ENCODE measurements at places on chromosomes 2 and 18.
A peak's percentile ranks its signal among the peaks of the same experiment; 100 is the strongest.

GRCh38 chr2:27496357-27497287 lies at the start of gene GCKR:
GCKR (plus strand) TSS chr2:27496839; CDS start chr2:27496905, 66 bp downstream.
- no peak for DNase-seq

GRCh38 chr2:42890791-42891355 lies 98.5 kb upstream of the HAAO start:
- no peak for DNase-seq

DNA sequence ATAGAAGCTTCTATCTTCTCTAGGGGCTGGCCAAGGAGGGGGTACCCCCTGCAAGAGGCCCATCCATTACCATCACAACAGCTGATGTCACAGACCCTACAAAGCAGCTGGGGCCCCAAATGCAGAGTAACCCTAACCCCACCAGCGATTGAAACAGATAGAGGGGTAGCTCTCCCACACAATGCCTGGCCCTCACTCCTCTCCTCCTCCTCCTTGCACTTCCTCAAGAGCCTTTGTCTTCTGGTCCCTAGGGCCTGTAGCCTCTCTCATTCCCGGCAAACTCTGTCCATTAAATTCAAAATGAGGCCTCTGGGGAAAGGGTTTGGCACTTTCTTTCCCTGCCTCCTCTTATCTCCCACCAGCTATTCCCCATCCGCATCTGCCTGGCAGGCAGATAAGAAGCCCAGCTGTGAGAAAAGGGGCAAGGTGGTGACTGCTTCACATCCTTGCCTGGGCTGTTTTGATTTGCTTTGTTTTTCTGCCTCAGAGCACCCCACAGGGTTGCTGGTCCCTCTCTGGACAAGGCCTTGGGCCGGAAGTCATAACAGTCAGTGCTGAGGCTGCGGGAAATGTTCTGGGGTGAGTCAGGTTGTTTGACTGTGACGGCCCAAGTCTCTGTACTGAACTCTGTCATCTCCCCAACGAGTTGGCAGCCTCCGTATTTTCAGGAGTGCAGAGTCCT lies 26.1 kb upstream of the CYP26B1 start:
- no peak for DNase-seq

DNA sequence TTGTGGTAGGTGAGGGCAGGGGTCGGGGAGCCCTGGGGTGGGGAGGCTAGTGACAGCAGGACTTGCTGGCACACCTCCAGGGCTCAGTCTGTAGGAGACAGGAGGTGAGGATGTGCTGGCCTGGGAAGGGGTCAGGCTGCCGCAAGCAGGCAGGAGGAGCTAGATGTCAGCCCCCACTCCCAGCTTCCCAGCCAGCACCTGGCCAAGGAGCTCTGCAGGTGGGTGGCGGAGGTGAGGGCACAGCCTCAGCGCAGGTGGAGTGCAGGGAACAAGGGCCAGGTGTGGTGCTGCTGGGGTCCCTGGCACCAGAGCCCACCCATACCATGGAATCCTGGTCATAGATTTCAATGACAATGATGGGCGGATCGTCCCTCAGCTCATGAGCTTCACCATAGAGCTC lies 2.9 kb downstream of the OTOF start:
- no peak for DNase-seq

DNA sequence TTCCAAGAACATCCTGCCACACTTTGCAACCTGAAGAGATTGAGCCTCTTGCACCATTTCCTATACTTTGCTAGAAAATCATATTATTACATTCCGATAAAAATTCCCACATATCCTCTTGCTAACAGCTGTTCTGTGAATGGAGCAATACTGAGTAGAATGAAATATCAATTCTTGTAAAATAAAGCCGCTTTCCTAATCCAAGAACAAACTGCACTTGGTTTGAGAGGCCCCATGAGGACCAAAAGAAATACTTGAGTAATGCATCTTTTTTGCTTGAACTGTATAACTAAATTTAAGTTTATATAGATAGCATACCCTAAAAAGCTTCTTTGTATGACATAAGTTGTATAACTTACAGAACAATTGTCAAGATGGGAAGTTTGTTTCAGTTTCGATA lies 632.4 kb upstream of the SLC8A1 start:
- DNase-seq: no peak

GRCh38 chr2:217988014-217988839 lies 14.6 kb downstream of the TNS1 start:
- peak; percentile 37 for DNase-seq

DNA sequence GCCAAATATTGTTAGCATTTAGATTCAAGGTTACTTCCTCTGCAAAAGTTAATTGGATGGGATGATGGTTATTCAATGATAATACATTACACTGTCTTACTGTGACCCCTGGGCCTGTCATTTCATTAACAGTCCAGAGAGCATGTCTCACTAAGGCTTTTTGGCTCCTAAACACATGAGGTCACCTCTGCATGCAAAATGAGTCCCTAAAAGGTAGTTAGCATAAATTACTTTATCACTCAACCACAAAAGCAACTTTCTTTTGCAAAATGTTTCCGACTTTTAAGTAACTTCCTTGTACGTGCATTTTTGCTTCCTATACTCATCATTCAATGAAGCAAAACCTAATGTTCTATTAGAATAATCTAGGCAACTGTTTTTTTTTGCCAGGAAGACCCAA lies 16.8 kb upstream of the AGFG1 start:
- DNase-seq: no peak

DNA sequence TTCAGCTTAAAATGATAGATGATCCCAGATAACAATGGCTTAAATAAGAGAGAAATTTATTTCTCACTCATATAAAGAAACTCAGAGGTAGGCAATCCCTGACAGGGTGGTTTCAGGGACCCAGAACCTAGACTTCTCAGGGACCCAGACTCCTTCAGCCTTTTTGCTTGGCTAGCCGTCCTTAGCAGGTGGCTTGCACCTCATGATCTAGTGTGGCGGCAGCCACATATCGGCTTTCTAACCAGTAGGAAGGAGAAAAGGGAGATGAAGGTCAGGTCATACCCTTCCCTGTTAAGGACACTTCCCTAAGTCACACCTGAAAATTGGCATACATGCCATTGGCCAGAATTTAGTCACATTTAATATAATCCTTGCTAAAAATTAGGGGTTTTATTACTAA lies 18.4 kb downstream of the VSNL1 start:
- no peak for DNase-seq

- no peak for DNase-seq
Measured at GRCh38 chr2:121888189-121888557, 132.7 kb downstream of the TSN start.

DNA sequence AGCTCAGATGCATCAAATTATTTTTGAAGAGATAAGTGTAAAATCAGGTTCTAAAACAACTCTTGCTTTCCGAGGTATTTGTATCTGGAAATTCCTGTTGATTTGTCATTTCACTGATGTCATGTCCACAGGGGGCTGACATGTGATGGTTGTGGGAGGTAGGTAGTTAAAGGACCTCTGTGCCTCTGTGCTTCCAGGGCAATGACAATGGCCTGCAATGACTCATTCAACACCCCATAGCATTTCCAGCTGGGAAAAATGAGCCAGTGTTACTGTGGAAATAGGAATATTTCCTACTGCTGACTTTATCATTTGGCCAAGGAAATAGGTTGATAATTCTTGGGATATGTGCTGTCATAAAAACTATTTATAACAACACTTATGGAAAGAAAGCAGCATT lies 86.2 kb upstream of the CCDC195 start:
- no peak for DNase-seq

DNA sequence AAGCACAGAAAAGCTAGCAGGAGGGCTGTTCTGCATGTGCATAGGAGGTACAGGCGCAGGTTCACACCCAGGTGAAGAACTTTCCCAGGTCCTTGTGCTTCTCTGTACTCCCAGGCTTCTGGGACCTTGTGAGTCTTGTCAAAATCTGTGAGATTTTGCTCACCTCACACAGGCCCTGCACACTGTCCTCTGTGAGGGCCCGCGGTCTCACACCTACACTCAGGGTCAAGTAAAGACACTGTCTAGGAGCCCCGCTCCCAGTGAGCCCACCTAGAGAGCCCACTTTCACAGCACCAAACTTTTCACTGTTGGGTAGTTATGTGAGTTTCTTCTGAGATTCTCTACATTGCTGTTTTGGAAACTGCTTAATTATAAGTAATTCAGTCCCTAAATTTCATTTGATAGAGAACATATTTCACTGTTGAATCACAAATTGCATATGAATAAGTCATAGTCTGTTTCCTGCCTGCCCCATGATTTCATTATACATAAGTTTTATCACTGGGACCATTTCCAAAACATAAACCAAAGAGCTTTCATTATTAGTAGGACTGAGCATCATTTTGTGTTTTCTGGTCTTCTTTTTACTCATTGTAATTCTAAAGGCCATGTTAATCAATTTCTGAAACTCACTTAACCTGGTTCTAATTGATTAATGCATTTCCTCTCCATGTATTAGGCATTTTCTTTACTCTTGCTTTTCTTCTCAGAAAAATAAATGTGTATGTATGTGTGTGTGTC lies 234.2 kb upstream of the SPOPL start:
- DNase-seq: no peak

DNA sequence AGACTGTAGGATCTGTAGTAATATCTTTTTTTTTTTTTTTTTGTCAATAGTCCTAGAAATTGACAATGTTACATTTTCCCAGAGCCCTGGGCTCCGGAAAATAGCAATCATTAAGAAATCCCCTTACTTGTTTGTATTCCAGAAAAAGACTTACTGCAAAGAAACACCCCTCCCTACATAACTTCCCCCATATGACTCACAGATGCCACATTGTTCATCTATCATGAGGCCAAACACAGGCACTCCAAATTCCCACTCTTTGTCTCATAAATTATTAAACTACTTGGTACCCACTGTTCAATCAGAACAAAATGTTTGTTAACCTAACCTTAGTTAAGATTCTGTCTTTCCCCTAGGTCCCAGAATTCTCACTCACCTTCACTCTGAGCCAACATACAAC lies 53.5 kb downstream of the TEX51 start:
- DNase-seq: no peak

DNA sequence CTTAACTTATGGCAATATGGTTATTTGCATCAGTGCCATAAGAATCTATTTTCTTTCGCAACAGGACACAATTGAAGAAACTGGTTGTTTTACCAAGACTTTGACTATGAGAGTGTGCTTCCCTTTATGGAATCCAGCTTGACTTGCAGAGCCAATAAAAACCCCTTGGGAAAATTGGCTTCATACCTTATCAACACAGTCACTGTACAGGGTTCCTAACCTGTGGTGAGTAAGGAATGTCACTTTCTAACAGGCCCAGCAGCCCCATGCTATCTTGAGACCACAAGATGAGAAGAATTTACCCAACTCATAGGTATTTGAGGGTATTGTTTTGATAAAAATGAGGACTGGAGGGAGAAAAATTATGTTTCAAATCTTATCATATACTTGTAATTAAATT lies 418.5 kb upstream of the MAP2 start:
- DNase-seq: no peak

DNA sequence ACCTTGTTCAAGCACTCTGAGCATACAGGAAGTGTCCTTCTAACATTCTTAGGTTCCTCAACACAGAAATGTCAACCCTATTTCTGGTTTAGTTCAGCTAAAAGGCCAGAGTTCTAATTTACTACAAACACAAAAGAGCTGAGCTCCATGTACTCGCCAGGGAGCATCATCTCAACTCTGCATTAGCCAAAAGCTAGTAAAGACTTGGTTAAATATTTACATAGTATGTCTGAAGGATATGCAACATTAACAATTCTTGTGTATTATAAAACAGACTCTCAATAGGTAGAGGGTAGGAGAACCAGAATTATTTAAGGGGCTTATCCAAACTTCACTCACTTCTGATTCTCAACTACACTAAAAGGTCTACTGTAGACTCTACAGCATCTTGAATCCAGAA lies 154.6 kb downstream of the THADA start:
- DNase-seq: no peak

GRCh38 chr2:122019724-122020123 lies 264.3 kb downstream of the TSN start:
- no peak for DNase-seq

GRCh38 chr2:167980439-167980838 lies 267.0 kb downstream of the STK39 start:
- DNase-seq: no peak

GRCh38 chr2:122100346-122100745 lies 344.9 kb downstream of the TSN start:
- DNase-seq: no peak

DNA sequence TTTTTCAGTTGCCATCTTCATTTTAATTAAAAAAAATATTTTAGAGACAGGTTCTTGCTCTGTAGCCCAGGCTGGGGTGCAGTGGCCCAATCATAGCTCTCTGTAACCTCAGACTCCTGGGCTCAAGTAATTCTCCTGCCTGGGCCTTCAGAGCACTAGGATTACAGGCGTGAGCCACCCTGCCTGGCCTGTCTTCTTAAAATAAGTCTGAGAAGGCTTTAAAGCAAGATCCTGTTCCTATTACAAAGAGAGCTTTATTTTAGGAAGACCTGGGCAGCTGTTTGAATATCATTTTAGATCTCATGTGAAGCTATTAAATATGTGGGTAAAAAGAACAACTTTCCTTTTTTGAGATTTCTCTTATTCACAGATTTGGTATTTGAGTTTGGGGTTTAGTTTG lies 1.5 kb downstream of the FAM228A start:
- DNase-seq: no peak

GRCh38 chr2:175579646-175580045 lies 398.1 kb upstream of the ATP5MC3 start:
- DNase-seq: no peak

GRCh38 chr2:8571301-8571791 lies 110.5 kb upstream of the ID2 start:
- no peak for DNase-seq

- DNase-seq: no peak
Measured at GRCh38 chr18:55764386-55764785, 176.4 kb upstream of the TCF4 start.

GRCh38 chr2:26936855-26937254 lies 33.6 kb upstream of the MAPRE3 start:
- no peak for DNase-seq

DNA sequence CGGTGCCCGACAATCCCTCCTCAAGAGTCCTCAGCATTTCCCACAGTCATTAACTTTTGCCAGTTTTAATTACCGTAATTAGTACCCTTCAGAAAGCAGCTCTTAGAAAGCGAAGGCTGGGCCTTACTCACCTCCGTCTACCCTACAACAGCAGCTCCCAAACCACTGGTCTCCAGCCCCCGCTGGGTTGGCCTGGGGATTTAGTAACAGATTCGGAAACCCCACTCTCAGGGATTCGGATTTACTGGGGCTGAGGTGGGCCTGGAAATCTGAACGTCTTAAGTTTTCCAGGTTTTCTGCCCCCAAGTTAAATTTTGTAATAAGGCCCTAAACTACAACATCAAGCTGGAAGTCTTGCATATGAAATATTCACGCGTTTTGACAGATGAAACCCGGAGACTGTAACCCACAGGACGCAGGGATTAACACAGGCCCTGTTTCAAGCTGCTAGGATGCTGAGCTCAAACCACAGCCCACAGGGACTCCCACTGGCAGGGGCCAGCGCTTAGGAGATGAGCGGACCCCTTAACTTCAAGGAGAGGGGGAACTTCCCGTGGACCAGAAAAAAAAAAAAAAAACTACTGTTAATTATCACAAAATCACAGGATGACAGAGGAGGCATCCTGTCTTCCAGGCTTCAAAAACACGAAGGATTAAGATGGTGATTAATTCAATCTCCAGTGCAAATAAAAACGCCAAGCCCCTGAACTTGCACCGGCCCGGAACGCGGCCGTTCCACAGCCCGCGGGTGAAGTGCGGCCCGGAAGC lies 985 bp downstream of the ILKAP start:
- peak; percentile 17 for DNase-seq
